ENCODE measurements at places on chromosomes 4 and X.

- no peak for DNase-seq
These were observed 4.9 kb upstream of the WDFY3 start for GRCh38 chr4:84971319-84971932.

DNA sequence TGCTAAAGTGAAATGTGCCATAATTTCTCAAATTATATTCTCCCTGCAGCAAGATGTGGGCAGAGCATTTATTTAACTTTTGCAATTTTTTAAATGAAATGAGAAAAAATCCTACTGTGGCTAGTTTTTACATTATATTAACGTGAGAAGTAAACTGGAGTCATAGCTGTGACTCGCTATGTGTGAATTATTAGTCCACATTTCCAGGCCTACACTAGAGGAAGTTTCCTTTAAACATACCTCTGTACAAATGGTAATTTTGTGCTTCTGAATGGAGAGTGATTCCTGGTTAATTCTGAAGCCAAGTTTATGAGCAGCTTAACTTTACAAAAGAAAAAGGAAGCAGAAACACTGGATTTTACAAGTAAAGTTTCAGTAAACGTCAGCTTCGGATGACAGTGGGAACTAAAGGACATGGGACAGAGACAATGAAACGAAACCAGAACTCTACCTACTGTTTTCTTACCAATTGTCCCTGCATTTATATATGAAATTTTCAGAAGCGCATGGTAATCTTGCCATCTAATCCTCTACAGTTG is 72.4 kb downstream of the FBXO8 start:
- no peak for DNase-seq

GRCh38 chr4:30385650-30386049 is 334.5 kb upstream of the PCDH7 start:
- DNase-seq = no peak

- no peak for DNase-seq
These were observed 230.7 kb upstream of the GK2 start for GRCh38 chr4:79638735-79639134.

DNA sequence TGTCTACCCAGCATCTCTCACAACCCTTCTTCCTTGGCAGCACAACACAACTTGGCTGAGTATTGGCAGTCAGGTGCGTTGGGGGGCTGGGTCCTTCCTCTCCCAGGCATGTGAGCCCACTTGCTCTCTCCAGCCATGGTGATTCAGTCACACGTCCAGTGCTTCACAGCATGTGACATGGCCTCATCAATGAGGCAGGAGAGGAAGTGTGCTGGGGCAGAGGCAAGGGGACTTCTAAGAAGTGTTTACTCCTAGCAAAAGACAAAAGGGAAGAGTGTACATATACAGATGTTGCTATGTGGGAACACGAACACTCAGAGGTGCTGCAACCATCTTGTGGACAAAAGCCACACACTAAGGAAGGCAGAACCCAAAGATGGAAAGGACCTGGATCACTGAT is 380.8 kb downstream of the FBXW7 start:
- DNase-seq = no peak

- DNase-seq = no peak
These were observed 45.5 kb upstream of the PROM1 start for GRCh38 chr4:16129336-16129735.

DNA sequence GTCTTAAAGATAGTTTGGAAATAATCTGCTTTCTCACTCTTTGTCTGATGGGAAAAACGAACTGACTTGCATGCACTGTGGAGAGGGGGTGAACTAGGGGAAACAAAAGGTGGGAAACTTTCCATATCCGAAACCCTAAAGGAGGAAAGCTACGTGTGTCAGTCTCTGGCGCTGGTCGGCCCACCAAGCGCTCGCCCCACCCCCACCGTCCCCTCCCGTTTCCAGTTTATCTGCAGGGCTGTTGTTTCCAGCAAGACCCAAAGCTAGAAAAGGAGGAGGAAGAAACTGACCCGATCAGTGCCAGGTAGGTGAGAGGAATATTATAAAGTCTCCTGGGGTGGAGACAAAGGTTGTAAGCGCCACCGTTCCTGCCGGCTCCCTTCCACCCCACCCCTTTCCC is 552 bp downstream of the TCEAL9 start:
- no peak for DNase-seq

- no peak for DNase-seq
These were observed 10.6 kb upstream of the PGRMC2 start for GRCh38 chr4:128298146-128298758.

GRCh38 chr4:62366939-62367338 is 1166.8 kb downstream of the ADGRL3 start:
- no peak for DNase-seq

DNA sequence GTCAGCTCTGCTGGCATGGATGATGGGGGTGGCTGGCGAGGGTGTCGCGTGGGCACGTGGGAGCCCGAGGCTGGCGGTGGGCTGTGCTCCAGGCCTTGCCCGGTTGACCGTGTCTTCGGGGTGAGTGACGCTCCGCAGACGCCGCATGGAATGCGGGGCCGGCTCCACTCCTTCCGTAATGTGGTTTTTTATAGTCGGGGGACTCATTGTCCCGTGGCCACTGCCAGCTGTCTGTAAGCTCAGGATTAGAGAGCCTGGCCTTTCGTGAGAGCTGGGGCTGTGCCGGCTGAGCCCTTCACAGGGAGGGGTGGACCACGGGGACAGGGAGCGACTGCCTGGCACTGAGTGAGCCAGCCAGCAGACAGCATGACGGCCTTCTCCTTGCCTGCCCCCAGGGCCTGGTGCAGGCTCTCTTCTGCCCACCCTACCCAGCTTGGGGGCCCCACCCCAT is 20.4 kb downstream of the DOK7 start:
- no peak for DNase-seq

DNA sequence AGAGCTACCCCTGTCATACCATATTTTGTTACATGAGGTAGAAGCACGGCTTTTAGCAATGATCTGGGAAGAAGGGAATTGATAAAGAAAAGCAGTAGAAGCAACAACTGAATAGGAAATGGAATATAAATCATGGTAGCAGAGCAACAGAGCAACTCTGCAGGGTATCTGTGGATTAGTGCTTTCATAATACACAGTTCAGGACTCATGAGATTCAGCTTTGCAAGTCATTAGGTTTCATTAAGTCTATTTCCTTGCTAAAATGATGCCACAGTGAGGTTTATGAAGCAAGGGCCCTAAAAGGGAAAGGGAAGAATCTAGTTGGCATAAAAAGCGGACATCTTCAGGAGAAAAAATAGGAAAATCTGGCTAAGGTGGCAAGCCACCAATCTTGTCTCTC is 45.6 kb upstream of the GRPR start:
- DNase-seq = no peak

- no peak for DNase-seq
These were observed 844.0 kb upstream of the FRG1 start for GRCh38 chr4:189096717-189097116.

GRCh38 chrX:3326681-3327080 is 19.8 kb downstream of the MXRA5 start:
- no peak for DNase-seq

Measured in NCI-H1417 treated with DMSO at 0.1 percent for 48 hours (cell line).